ENCODE measurements at places on chromosomes 5 and 9.

DNA sequence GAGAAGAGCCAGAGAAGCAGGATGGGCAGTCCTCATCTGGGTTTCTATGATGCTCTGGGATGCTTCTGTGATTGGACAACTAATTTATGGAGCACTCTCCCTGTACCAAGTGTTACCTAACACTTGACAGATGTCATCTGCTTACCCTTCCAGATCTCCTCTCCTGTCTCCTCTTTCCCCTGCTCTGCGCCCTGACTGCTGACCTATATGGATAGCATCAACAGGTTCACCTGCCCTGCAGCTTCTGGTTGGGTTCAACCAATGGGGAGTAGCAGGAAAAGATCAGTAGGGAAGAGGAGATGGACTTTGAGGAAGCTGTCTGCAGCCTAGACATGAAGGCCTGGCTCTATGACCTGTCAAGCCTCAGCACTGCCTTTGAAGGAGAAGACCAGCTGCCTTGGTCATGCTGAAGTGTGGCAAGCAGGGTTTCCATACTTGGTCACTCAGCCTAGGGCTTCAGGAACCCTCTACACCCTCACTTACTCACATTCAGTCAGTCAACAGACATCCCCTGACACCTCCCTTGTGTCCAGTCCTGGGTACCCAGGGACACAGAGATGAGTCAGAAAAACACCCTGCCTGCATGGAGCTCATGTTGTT, 11.3 kb upstream of the P4HA2 start:
- no peak for DNase-seq

DNA sequence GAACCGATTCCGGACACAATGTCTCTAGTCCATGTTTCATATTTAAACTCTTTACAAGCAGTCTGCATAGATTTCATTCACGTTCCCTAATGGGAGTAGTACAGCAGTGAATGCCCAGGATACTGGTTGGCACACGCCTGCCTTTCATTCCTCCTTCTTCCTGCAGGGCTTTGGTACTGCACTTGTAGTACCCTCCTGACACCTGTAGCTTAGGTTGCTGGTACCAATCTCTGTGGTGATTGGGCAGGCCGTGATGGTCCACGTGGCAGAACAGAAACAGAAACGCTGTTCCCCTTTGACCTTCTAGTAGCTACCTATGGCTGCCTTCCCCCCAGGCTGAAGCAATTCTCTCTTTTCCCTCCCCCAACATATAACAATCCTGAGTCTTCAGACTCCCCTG, 107.3 kb upstream of the MEGF10 start:
- no peak for DNase-seq

DNA sequence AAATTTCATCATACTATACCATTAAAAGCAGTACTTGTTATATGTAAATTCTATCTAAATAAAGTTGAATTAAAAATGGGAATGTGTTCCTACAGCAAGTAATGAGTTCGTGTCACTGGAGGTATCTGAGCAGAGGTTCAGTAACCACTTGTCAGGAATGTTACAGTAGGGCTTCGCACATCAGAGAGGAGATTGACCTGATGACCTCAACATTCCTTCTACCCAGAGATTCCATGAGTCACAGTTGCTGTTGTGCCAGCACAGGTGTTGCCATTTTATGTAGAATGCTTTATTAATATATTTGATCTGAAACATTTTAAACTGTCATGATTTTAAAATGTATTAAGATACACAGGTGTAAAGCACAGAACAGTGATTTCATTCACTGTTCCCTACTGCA, 60.3 kb downstream of the STX17 start:
- DNase-seq, result no peak

DNA sequence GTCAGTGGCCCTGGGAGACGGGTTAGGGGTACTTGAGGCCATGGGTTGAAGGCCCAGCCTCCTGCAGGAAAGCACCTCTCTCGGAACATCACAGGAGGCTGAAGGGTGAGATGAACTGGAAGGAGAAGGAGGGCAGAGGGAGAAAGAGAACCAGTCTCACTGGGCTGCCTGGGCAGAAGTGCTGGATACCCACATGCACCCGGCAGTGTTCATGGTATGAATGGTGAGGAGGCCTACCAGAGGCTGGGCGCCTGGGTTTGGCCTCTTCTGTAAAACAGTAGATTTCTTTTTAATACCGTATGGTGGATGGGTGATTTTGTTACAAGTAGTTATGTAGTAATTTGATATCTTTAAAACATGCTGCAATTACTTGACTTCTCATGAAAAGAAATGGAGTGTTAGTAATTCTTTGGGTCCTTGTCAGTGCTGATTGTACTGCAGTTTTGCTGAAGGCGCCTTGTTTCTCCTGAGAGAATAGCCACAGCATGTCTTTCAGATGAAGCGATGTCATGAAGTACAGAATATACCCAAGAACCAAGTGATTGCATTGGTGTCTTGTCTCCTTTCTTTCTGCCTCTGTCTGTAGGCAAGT, 258.6 kb downstream of the FANCC start:
- DNase-seq, result no peak

GRCh38 chr5:24714746-24715145, 70.0 kb upstream of the CDH10 start:
- DNase-seq, result no peak

GRCh38 chr5:161278739-161279660, 267.5 kb downstream of the GABRB2 start:
- no peak for DNase-seq

DNA sequence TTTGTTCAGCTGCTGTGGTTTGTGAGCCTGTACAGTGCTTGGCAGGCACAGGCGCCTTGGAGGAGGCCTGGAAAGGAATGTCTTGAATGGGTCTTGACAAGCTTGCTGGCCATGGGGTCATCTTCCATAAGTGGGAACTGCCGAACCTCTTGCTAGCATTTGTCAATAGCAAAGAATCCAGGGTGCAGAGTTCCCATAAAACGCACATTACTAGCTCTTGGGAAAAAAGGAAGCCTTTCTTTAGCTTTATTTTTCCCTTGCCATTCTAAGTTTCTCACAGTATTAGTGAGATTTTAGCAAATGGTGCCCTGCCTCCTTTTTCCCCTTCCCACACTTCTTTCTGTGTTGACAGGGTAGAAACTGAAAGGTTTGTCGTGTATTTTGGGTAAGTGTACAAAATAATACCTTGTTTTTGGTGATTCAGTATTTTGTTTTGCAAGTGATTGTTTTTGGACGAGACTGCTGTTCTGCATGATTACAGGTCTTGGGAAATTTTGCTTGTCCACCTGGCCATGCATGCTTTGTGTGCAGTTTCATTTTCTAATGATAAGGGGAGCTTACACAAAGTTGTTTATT, 82.0 kb downstream of the ADGRV1 start:
- DNase-seq, result no peak

GRCh38 chr5:6634788-6635430, 1.7 kb downstream of the SRD5A1 start:
- no peak for DNase-seq

- DNase-seq, result no peak
Measured at GRCh38 chr9:26132746-26133312, 454.6 kb upstream of the TUSC1 start.

- DNase-seq, result no peak
Measured at GRCh38 chr5:8381972-8382371, 513.0 kb downstream of the MTRR start.

DNA sequence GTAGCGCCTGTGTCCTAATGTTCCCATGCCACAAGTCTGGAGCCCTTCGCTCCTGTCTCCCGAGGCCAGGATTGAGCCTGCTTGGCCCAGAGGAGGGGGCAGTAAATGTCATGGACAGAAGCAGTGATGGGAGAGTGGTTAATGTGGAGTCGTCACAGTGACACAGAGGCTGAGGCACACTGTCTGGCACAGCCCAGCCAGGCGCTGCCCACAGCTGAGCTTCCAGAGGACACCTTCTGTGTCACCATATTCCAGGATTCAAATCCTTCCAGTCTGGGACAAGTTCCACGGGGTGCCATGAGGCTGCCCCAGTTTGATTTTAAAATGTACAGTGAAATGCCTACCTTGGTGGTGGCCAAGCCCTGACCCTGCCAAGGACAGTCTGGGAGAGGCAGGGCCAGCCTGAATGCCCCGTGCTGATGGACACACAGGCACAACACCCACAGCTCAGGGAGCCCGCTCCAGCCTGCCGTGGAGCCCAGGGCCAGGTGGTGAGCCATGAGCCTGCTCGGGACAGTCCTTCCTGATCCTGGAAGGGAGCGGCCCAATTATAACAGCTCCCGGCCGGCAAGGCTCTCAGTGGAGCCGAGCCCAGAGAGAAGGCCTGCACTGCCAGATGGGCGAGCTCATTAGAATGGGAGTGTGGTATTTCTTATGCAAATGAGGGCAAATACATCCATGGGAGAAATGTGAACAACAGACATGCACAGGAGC, 99.1 kb upstream of the RUFY1 start:
- DNase-seq, result no peak

DNA sequence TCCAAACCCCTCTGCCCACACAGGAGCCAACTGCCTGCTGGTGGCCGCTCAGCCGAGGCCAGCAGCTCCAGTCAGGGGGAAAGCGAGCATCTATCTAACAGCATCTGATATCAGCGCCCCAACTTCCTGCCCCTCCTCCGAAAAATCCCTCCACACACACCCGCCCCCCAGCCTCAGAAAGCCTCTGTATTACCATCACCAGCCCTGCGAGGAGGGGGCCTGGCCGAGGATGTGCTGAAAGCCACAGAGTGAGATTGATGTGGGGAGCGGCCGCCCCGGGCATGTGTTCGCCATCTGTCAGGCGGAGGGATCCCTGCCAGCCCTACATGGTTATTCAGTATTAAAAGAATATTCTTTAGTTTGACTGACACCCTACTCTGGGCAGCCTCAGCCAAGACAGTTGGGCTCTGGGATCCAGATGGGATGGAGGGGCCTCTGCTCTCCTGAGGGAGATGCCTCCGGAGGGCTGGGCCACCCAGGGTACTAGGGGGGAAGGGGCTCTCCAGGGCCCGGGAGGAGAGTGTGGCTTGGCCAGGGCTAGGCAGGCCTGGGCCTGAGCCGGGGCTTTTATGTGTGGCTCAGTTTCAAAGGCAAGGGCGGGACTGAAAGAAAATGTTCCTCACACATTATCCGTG, 98.0 kb downstream of the HSD17B3 start:
- DNase-seq, result no peak

DNA sequence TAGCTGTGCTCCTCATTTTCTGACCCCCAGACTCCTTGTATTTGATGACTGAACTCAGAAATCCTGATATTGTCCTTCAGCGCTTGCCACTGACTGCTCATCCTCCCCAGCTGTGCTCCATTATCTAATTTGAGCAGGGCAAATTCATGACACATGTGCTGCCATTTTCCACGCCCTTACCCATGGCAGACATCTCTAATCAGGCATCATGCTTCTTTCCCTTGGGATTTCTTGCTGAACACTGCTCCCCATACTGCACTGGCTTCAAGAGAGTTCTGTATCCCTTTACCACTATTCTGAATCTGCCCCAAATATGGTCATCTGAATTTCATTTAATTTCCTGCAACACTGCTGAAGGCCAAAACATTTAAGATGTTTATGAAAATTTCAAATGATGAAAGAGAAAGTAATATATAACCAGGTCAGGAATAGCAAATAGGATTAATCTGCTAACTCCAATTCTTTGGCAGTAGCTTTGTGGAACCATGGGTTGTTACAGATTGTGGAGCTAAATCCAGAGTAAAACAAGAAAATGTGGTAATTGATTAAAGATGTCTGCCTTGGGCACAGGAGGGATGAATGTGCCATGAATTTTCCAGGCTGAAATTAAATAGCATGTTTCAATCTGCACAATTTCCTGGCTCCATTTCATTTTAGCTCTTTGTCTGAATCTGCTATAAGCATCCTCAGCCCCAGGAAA, 93.6 kb downstream of the CYFIP2 start:
- no peak for DNase-seq

- no peak for DNase-seq
Measured at GRCh38 chr5:172603251-172603806, 37.7 kb upstream of the NEURL1B start.

DNA sequence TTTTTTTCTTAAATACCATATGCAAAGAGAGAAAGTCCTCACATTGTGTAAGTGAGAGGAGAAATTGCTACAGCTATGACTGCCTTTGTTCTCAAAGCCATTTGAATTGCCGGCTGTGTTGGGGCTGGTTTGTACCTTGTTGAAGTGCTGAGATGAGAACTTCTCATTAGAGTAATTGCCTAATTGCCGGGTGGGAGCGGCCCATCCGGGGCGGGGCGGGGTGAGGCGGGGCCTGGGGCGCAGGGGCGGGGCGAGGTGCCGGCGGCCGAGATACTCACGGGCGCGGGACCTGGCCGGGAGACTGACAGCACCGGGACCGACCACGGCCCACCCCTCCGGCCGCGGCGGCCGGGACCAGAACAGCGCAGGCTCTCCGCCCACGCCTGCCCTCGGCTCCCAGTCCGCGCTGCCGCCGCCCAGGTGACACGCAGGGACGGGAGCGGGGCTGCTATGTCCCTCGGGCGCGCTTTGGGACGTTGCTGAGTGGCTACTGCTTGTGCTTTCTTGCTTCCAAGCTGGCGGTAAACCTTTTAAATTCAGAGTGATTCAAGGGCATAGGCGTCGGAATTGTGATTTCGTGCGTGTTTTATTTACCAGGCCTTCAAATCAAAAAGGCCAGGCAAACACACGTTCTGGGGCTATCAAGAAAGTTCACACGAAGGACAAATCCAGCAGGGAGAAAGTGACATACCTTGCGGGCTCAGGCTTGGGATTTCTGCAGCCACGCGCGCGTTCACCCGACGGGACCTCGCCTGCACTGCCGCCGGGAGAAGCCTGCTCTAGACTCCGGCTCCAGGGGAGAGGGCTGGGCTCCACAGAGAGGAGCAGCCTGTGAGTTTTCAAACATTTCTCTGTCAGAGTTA, 269.1 kb downstream of the FANCC start:
- peak; percentile 7 for DNase-seq

DNA sequence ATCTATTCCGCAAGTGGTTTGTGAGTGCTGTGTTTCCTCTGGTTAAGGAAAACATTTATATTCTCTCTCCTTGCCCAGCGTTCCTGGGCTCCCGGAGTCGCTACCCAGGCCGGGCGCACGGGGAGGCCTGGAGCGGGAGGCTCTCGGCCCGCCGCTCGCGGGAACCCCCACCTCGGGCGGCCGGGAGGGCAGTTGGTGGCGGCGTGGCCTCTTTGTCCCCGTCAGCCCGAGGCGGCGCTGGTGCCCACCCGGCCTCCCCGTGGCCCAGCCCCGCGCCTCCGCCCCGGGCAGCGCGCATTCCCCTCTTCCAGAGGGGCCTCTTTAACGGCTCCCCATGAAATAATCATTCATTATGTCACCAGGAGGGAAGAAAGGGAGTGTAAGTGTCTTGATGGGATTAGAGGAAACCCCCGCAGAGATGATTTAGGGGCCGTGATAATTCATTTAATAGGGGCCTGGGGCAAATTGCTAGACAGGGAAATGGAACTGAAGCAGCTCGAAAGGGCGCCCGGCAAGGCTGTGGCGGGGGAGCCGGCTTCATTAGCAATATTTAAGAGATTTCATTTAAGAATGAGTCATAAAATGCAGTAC, 181.9 kb upstream of the TBCA start:
- no peak for DNase-seq

GRCh38 chr9:19441730-19442129, 32.9 kb downstream of the ACER2 start:
- no peak for DNase-seq

- no peak for DNase-seq
Measured at GRCh38 chr5:170861667-170861916, 226 bp upstream of the RANBP17 start.

DNA sequence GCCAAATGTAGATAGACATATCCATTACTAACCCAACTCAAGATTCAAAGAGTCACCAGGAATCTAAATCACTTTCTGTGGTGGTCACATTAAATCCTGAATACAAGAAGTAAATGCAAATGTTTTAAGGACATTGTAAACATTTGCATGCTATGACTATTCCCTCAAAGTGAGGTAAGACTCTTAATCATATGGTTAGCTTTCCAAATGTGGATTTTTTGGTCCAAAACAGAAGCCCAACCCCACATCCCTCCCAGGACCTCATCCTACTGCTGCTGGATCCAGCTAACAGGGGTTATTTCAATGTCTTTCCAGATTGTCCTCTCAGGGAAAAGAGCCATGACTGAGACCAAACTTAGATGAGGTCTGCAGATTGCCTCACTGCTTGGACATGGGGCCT, 228.1 kb upstream of the PANK3 start:
- DNase-seq, result no peak

Measured in stimulated activated CD4-positive, alpha-beta T cell treated with anti-CD3 and anti-CD28 coated beads, Interleukin-15, amount 100 ng/mL, for 48 hours (primary cell).